ENCODE measurements at places on chromosomes 16 and 17. TPM values are rescaled to one million over a fixed set of nuclear protein-coding genes. Genes with fewer than 3 reads are reported as not detected.
A peak's percentile ranks its signal among the peaks of the same experiment; 100 is the strongest.

GRCh38 chr16:67257486-67258160 lies 8.8 kb downstream of the SLC9A5 start:
- no peak overlapping the region for H3K27ac ChIP-seq
- no peaks in the 10 kb centered on the region for H3K4me1 ChIP-seq
- no peak for DNase-seq
- no peaks in the 10 kb centered on the region for H3K36me3 ChIP-seq
- no peak overlapping the region for H3K4me3 ChIP-seq
- H3K27me3 ChIP-seq = no peaks in the 10 kb centered on the region

- no peaks in the 10 kb centered on the region for H3K27me3 ChIP-seq
- peak overlapping the region; percentile 63 for H3K27ac ChIP-seq
- DNase-seq = no peak
- H3K4me3 ChIP-seq = peak overlapping the region; percentile 95
- H3K36me3 ChIP-seq = no peaks in the 10 kb centered on the region
These were observed 662 bp downstream of the COTL1 start for GRCh38 chr16:84617041-84617790.

DNA sequence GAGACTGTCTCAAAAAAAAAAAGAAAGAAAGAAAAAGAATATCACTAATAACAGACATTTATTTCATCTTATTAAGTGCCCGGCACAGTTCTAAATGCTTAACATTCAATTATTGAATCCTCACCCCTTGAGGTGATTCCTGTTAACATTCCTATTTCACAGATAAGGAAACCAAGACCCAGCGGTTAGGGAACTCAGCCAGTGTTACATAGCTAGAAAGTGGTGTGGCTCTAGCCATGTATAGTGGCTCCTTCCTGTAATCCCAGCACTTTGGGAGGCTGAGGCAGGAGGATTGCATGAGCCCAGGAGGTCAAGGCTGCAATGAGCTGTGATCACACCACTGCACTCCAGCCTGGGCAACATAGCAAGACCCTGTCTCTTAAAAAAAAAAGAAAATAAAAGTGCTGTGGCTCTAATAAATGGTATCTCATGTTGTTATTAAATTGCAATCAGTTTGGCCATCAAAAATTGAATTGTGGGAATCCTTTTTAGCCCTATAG lies 28.1 kb downstream of the ZNRF1 start:
- DNase-seq = no peak
- no peaks in the 10 kb centered on the region for H3K27me3 ChIP-seq
- no peaks in the 10 kb centered on the region for H3K36me3 ChIP-seq
- peaks cover 48% of the 10 kb centered on the region for H3K4me1 ChIP-seq
- no peak overlapping the region for H3K4me3 ChIP-seq
- H3K27ac ChIP-seq = peak overlapping the region; percentile 75

DNA sequence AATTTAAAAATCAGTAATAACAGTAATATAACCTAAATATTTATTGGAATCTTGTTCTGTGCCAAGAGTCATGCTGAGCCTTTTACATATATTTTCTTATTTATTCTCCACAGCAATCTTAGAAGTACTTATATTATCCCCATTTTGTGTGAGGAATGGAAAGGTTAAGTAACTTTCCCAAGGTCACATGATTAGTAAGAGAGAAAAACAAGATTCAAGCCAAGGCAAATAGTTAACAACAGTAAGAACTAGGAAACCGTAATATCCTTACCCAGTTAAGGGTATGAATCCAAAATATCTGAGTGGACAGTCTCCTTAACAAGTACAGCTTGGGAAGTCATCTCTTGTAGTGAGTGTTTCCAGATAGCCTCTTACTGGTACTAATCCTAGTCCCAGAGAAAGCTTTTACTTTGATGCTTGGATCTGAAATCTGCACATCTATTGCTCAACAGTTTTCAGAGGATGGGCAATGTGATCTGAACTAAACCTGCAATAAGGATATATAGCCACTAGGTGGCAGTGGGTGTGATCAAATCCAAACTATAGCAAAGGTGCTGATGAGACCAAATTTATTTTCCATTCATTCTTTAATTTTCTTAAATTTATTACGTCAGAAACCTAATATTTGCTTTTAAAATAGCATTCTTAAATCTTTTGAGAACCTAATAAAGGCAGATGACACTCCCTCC lies 23.3 kb downstream of the SHISA6 start:
- peaks cover 8% of the 10 kb centered on the region for H3K27me3 ChIP-seq
- H3K4me1 ChIP-seq = no peaks in the 10 kb centered on the region
- no peak overlapping the region for H3K4me3 ChIP-seq
- H3K27ac ChIP-seq = no peak overlapping the region

DNA sequence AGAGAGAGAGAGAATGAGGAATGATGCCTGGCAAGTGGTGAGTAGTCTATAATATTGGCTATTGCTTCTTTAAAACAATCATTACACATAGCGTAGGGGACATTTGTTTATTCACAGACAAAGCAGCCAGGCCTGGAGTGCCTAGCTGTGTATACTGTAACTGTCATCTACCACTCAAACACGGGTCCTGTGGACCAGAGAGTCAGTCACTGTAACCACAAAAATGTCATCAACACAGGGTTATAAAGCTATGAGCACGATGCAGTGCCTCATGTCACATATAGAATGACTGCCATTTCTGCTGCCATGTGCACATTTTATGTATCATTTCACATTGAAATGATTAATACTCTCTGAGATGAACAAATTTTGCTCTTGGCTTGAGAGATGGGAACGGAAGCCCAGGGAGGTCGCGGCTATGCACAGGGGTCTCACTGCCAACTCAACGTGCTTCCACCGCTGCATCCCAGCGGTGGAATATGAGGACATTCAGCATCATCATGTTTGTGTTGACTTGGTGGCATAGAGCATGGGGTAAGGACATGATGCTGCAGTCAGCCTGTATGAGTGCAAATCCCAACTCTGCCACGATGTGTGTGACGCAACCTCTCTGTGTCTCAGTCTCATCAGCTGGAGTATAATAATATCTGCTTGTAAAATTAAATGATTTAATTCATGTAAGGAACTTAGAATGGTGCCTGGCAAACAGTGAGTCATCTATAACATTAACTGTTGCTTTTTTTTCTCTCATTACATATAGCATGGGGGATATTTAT lies 3.3 kb downstream of the MT1H start:
- DNase-seq = no peak
- no peak overlapping the region for H3K4me3 ChIP-seq
- H3K27ac ChIP-seq = no peak overlapping the region
- H3K36me3 ChIP-seq = no peaks in the 10 kb centered on the region
- peaks cover 6% of the 10 kb centered on the region for H3K27me3 ChIP-seq
- peaks cover 11% of the 10 kb centered on the region for H3K4me1 ChIP-seq

DNA sequence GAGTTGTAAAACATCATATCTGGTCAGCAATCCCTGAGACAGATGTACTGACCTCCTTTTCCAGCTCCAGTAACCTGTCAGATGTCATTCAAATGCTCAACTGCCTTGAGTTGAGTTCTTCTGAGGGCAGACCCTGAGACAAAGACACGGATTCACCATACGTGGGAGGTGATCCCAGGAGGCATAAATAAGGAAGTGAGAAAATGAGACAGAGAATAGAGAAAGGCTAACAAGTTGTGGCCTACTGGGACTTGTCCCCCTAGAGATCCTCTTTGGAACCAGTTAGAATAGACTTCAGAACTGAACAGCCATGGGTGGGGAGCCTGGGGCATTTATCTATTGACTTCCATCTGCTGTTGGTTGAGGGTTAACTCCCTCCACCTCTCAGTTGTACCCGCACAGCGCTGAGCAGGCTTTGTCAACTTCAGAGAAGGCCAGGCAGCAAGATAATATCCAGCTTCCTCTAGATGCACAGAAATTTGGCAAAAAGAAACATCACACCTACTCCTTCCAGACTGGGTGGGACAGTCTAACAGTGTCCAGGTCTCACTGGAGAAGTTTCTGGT lies 123.0 kb upstream of the DYNLRB2 start:
- no peak overlapping the region for H3K4me3 ChIP-seq
- no peaks in the 10 kb centered on the region for H3K36me3 ChIP-seq
- no peaks in the 10 kb centered on the region for H3K4me1 ChIP-seq

GRCh38 chr16:84917492-84917891 lies 93.8 kb downstream of the ZDHHC7 start:
- no peaks in the 10 kb centered on the region for H3K36me3 ChIP-seq
- H3K4me1 ChIP-seq = peaks cover 48% of the 10 kb centered on the region
- H3K4me3 ChIP-seq = no peak overlapping the region
- peak; percentile 59 for DNase-seq
- H3K27ac ChIP-seq = peak overlapping the region; percentile 52
- no peaks in the 10 kb centered on the region for H3K27me3 ChIP-seq

DNA sequence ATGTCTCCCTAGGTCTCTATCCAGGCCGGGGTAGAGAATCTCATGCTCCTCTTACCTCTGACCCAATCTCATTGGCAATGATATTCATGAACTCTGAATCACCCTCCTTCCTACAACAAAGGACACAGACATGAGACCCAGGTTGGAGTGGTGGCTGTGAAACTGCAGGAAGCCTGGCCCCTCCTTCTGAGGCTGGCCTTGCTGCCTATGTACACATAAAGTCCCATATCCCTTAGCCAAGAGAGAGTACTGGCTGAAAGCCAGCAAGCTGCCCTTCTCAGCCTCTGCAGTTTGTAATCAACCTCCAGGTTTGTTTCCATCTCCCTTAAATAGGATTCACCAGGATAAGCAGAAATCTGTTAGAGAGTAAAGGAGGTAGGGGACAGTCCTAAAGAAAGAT lies 10.6 kb downstream of the AARSD1 start:
- H3K4me3 ChIP-seq = no peak overlapping the region
- no peak for DNase-seq
- H3K36me3 ChIP-seq = peaks cover 95% of the 10 kb centered on the region
- H3K27me3 ChIP-seq = no peaks in the 10 kb centered on the region
- H3K4me1 ChIP-seq = no peaks in the 10 kb centered on the region
- H3K27ac ChIP-seq = no peak overlapping the region

DNA sequence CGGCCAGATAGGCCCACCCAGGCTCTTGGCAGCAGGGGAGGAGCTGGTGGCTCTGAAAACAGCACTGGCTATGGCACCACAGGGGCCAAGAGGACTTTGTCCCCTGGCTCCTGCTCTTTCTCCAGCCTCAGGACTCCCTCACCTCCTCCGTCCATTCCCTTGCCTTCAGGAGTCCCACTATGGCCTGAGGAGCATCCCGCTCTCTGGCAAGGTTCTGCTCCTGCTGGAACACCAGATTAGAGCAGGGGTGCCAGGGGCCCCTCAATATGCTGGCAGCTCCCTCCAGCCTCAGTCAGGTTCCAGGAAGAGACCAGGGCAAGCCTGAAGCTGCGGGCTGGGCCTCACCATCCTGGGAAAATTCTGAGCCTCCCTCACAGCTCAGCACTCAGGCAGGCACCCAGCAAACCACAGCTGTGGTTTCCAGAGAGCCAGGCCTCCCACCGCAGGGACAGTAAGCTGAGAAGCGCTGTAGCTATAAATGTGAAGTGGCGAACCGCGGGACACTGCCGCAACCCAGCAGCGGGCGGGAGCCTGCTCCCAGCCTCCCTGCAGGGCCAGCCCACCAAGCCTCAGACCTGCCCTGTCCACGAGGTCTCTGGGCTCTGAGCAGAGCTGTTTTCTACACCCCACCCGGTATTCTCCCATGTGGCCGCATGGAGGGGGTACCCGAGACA lies 25.7 kb downstream of the C17orf100 start:
- no peak for DNase-seq
- no peak overlapping the region for H3K4me3 ChIP-seq
- peaks cover 4% of the 10 kb centered on the region for H3K27me3 ChIP-seq
- no peaks in the 10 kb centered on the region for H3K36me3 ChIP-seq

The PRAC2 gene
- not detected for total RNA-seq

The PITPNC1 gene
- 18.0 TPM for total RNA-seq

- H3K27ac ChIP-seq = no peak overlapping the region
- H3K27me3 ChIP-seq = no peaks in the 10 kb centered on the region
- H3K4me3 ChIP-seq = no peak overlapping the region
- peaks cover 17% of the 10 kb centered on the region for H3K4me1 ChIP-seq
- no peaks in the 10 kb centered on the region for H3K36me3 ChIP-seq
These were observed 2.0 kb upstream of the SCN4A start for GRCh38 chr17:63974594-63975192.

DNA sequence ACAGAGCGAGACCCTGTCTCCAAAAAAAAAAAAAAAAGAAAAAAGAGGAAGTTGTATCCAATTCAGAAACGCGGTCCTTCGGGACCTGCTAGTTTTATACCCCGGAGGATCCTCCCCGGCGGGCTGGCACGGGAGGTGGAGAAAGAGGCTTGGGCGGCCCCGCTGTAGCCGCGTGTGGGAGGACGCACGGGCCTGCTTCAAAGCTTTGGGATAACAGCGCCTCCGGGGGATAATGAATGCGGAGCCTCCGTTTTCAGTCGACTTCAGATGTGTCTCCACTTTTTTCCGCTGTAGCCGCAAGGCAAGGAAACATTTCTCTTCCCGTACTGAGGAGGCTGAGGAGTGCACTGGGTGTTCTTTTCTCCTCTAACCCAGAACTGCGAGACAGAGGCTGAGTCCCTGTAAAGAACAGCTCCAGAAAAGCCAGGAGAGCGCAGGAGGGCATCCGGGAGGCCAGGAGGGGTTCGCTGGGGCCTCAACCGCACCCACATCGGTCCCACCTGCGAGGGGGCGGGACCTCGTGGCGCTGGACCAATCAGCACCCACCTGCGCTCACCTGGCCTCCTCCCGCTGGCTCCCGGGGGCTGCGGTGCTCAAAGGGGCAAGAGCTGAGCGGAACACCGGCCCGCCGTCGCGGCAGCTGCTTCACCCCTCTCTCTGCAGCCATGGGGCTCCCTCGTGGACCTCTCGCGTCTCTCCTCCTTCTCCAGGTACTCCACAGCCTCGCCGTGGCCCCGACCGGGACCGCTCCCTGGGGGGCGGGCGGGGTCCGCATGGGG lies at the start of gene CDH3:
TSS of gene CDH3 (plus strand) at position 596 of the 779 bp plus-strand sequence. CDS start at position 666, 70 bp downstream.
- H3K27ac ChIP-seq = no peak within 1 kb of the TSS
- peak within 1 kb of the TSS; percentile 5 for H3K4me3 ChIP-seq
- H3K36me3 ChIP-seq = no peaks in the 10 kb centered on the region
- no peak for DNase-seq

The PIMREG gene
- total RNA-seq = not detected

- H3K4me1 ChIP-seq = peaks cover 17% of the 10 kb centered on the region
- no peak overlapping the region for H3K4me3 ChIP-seq
- no peaks in the 10 kb centered on the region for H3K27me3 ChIP-seq
- H3K27ac ChIP-seq = no peak overlapping the region
- H3K36me3 ChIP-seq = peaks cover 100% of the 10 kb centered on the region
- no peak for DNase-seq
These were observed 12.8 kb downstream of the FLCN start for GRCh38 chr17:17224137-17224536.

The SMG1 gene
- total RNA-seq = 58.2 TPM

The NPIPA8 gene
- not detected for total RNA-seq

The CLEC18A gene
- 0.12 TPM for total RNA-seq

DNA sequence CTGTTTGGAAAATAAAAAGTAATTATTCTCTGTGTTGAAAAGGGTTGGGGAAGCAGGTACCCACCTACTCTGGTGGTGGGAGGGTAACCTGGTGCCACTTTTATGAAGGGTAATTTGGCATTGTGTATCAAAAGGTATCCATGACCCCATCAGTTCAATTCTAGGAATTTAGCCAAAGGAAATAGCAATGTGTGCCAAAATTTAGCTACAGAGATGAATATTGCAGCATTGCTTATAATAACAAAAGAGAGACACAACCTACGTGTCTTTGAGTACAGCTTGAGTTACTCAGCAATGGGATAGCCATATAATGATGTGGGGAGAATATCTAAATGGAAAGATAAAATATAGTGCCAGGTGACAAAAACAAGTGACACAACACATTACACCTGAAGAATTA lies 170.7 kb downstream of the NTN1 start:
- no peaks in the 10 kb centered on the region for H3K4me1 ChIP-seq
- H3K27me3 ChIP-seq = no peaks in the 10 kb centered on the region
- H3K36me3 ChIP-seq = no peaks in the 10 kb centered on the region
- no peak overlapping the region for H3K4me3 ChIP-seq

- no peak overlapping the region for H3K27ac ChIP-seq
- H3K4me1 ChIP-seq = peaks cover 13% of the 10 kb centered on the region
- H3K36me3 ChIP-seq = no peaks in the 10 kb centered on the region
These were observed 17.2 kb upstream of the NSMCE1 start for GRCh38 chr16:27285676-27286196.
